Muscle of leg (tissue), 16 donors: ENCODE measurements at places on chromosomes 6 and 20. TPM values are rescaled to one million over a fixed set of nuclear protein-coding genes. Genes with fewer than 3 reads are reported as not detected.
A peak's percentile ranks its signal among the peaks of the same experiment; 100 is the strongest.

Gene MLN
- total RNA-seq = not detected

GRCh38 chr6:63643862-63644261, 8.3 kb downstream of the PHF3 start:
- peaks cover 5% of the 10 kb centered on the region for H3K36me3 ChIP-seq
- H3K4me3 ChIP-seq = no peak overlapping the region
- peak; percentile 52 for DNase-seq

DNA sequence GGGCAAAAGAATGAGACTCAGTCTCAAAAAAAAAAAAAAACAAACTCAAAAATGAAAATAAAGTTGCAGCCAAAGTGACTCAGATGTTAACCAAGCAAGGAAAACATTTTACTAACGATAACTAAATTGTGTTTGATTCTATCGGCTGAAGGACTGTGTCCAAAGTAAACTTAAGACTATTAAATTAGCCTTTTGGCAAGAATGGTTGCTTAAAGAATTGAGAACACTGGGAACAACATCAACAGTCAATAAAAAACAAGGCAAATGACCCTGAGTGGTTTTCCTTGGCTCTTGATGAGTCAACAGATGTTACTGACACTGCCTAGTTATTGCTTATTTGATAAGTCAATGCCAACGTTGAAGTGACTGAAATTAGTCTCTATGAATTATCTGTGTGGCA, 36.7 kb downstream of the POU3F2 start:
- H3K4me1 ChIP-seq = no peaks in the 10 kb centered on the region
- H3K27ac ChIP-seq = no peak overlapping the region
- no peaks in the 10 kb centered on the region for H3K36me3 ChIP-seq
- H3K4me3 ChIP-seq = no peak overlapping the region

DNA sequence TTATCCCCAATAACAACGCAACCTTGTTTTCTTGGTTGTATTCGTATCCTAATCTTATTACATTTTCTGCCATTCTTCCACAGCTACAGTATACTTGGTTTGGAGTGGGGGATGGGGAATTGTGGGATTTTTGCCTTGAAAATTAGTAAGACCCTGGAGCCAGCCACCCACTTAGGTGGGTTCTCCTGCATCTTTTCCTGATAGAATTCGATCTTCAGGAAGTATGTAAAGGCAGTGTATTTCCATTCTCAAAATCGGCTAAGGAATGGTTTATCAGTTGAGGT, 1.1 kb downstream of the ITCH start:
- H3K4me3 ChIP-seq = peak overlapping the region; percentile 80
- no peaks in the 10 kb centered on the region for H3K27me3 ChIP-seq
- H3K27ac ChIP-seq = peak overlapping the region; percentile 95
- peaks cover under 1% of the 10 kb centered on the region for H3K36me3 ChIP-seq
- DNase-seq = no peak

Gene NHSL1
- 21.7 TPM for total RNA-seq

DNA sequence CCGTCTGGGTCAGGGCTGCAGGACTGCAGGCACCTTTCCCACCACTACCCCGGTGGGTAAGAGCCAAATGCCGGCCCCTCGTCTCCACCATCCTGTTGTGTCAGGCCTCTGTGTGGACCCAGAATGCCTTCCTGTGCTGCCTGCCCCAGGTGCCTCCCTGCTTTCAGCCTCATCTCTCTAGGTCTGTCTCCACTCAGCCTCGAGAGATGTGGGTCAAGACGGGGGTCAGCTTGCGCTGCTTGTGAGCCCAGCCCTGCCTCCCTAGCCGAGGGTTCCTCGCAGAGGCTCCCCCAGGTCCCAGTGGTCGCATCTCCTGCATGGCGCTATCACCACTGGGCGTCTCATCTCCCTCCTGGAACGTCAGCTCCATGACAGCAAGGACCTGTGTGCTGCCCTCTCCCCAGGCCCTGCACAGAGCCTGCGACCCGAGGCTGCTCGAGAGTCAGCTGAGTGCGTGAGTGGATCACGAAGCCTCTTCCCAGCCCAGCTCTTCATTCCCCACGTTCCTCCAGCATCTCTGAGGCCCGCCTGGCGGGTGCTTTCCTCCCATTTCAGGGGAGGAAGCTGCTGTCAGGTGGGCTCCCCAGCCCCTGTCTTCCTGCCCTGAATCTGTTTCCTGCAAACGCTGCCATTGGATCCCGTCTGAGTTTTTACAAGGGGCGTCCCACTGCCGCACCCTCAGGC, 38.7 kb upstream of the ZBP1 start:
- peaks cover 22% of the 10 kb centered on the region for H3K4me1 ChIP-seq
- H3K27ac ChIP-seq = no peak overlapping the region
- no peaks in the 10 kb centered on the region for H3K27me3 ChIP-seq
- H3K4me3 ChIP-seq = no peak overlapping the region
- peaks cover 31% of the 10 kb centered on the region for H3K36me3 ChIP-seq

GRCh38 chr6:33585403-33586107, 5.5 kb upstream of the BAK1 start:
- peak; percentile 87 for DNase-seq
- H3K4me1 ChIP-seq = peaks cover 29% of the 10 kb centered on the region
- no peaks in the 10 kb centered on the region for H3K27me3 ChIP-seq
- no peaks in the 10 kb centered on the region for H3K36me3 ChIP-seq

GRCh38 chr20:2280082-2280481, 15.7 kb upstream of the TGM3 start:
- no peak overlapping the region for H3K4me3 ChIP-seq
- H3K36me3 ChIP-seq = no peaks in the 10 kb centered on the region
- no peak overlapping the region for H3K27ac ChIP-seq
- no peaks in the 10 kb centered on the region for H3K27me3 ChIP-seq
- DNase-seq = no peak

GRCh38 chr20:33909331-33909921, 84.3 kb upstream of the RALY start:
- H3K4me1 ChIP-seq = no peaks in the 10 kb centered on the region
- H3K4me3 ChIP-seq = no peak overlapping the region
- no peaks in the 10 kb centered on the region for H3K27me3 ChIP-seq
- DNase-seq = no peak

DNA sequence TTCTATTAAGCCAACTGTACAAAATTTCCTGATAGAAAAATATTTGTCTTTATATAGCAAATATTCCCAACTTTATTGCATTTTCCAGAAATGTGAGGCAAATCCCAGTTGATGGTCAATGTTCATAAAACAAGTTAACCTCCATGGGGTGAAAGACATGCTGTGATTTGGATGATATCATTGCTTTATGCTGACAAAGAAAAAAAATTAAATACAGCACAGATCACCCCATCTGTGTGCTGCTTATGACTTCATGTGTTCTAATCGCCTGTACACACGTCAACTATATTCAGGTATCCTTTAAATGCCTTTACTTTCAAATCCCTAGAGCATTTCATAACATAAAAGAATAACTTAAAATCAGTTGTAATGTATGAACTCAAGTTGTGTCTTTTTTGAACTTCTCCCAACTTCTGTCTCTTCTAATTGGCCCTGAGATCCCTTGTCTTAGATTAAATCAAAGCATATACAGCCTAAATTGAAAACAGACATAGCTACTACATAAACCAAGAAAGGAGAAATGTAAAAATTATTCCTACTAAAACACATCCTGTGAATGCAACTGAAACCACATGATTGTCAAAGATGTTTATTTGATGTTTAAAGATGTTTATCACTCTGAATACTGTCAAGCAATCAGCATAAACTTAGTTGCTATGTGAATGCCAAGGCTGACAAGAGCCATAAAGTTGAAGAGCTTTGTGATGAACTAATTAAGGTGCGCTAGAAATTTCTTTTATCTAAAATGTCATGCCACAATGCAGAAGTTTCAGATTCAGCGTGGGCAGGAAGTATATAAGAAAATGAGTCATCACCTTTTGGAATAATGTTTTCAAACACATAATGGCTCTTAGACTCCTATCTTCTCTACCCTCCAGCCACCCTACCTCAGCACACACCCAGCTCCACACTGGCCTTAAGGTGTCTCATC, 68.7 kb downstream of the FILIP1 start:
- no peaks in the 10 kb centered on the region for H3K36me3 ChIP-seq
- peaks cover 15% of the 10 kb centered on the region for H3K4me1 ChIP-seq
- no peak overlapping the region for H3K4me3 ChIP-seq
- DNase-seq = peak; percentile 59
- no peaks in the 10 kb centered on the region for H3K27me3 ChIP-seq

DNA sequence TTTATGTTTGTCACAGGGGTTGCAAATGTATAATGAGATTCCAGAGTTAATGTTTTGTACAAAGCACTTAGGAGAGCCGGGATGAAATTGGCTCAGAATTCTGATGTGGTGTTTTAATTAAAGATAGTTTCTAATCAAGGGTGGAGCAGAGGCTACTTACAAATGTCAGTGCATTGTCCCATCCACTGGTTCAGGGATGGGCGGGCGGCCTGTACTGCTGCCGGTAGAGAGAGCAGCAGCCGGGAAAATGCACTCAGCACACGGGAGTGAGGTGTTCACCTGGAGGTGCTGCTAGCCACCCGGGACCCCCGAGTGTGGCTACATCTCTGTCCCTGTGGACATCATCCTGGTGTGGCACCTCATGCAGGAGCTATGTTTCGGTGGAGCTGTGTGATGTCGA, 193.3 kb downstream of the QKI start:
- DNase-seq = no peak
- H3K27ac ChIP-seq = no peak overlapping the region
- no peak overlapping the region for H3K4me3 ChIP-seq
- H3K27me3 ChIP-seq = no peaks in the 10 kb centered on the region
- H3K4me1 ChIP-seq = no peaks in the 10 kb centered on the region

GRCh38 chr20:41616228-41616627, 1.9 kb downstream of the CHD6 start:
- H3K27me3 ChIP-seq = no peaks in the 10 kb centered on the region
- H3K36me3 ChIP-seq = no peaks in the 10 kb centered on the region
- no peak for DNase-seq
- no peak overlapping the region for H3K4me3 ChIP-seq
- no peak overlapping the region for H3K27ac ChIP-seq

Gene SLC24A3
- 5.9 TPM for total RNA-seq

DNA sequence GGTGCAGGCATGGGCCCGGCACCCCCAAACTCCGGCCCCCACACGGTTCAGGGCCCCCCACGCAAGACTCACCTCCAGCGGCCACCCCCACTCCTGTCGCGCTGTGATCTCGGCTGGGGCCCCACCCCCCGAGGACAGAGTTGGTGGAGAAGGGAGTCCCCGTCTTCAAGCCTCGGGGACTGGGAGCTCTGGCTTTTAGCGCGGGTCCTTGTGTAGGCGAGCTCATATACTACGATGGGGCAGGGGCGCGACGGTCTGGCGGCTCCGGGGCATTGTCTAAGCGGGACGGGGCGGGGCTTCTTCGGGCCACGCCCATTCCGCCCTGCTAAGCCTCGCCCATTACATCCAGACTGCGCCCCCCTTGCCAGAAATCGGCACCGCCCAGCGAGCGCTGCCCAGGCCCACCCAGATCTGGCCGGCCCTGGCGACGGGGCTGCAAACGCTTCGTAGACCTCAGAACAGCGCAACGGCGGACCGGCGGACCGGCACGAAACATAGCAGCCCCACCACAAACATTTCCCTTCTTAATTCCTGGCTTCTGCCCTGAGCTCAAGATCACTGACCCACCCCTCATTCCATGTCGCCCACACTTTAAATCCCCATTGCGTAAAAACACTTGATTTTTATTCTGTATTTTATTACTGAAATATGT, 1.0 kb upstream of the DDAH2 start:
- peaks cover 76% of the 10 kb centered on the region for H3K36me3 ChIP-seq
- H3K27me3 ChIP-seq = no peaks in the 10 kb centered on the region
- DNase-seq = peak; percentile 97

Gene TFAP2D
- not detected for total RNA-seq

- peak overlapping the region; percentile 99 for H3K4me3 ChIP-seq
- peak; percentile 93 for DNase-seq
- peaks cover 25% of the 10 kb centered on the region for H3K36me3 ChIP-seq
- H3K4me1 ChIP-seq = peaks cover 18% of the 10 kb centered on the region
- no peaks in the 10 kb centered on the region for H3K27me3 ChIP-seq
These were observed 367 bp upstream of the PCIF1 start for GRCh38 chr20:45934046-45934585.

- H3K27me3 ChIP-seq = no peaks in the 10 kb centered on the region
- peaks cover 16% of the 10 kb centered on the region for H3K4me1 ChIP-seq
- no peak overlapping the region for H3K27ac ChIP-seq
- H3K36me3 ChIP-seq = no peaks in the 10 kb centered on the region
- no peak overlapping the region for H3K4me3 ChIP-seq
These were observed 26.7 kb downstream of the TRERF1 start for GRCh38 chr6:42424906-42425474.

Gene TLDC2
- 0.04 TPM for total RNA-seq

- no peak overlapping the region for H3K27ac ChIP-seq
- peaks cover 6% of the 10 kb centered on the region for H3K4me1 ChIP-seq
- no peaks in the 10 kb centered on the region for H3K27me3 ChIP-seq
- H3K4me3 ChIP-seq = no peak overlapping the region
These were observed 105.4 kb upstream of the AKIRIN2 start for GRCh38 chr6:87807475-87807874.

- H3K4me3 ChIP-seq = no peak overlapping the region
- no peaks in the 10 kb centered on the region for H3K36me3 ChIP-seq
- H3K4me1 ChIP-seq = no peaks in the 10 kb centered on the region
- no peak overlapping the region for H3K27ac ChIP-seq
- no peaks in the 10 kb centered on the region for H3K27me3 ChIP-seq
These were observed 82.9 kb upstream of the MARCKS start for GRCh38 chr6:113774127-113774825.

- no peaks in the 10 kb centered on the region for H3K36me3 ChIP-seq
- DNase-seq = no peak
- H3K4me1 ChIP-seq = peaks cover 33% of the 10 kb centered on the region
- no peak overlapping the region for H3K4me3 ChIP-seq
- H3K27me3 ChIP-seq = peaks cover 34% of the 10 kb centered on the region
These were observed 2.8 kb downstream of the KCNQ5 start for GRCh38 chr6:72624557-72625160.

GRCh38 chr20:17439616-17440296, 91.4 kb downstream of the BFSP1 start:
- H3K4me3 ChIP-seq = no peak overlapping the region
- no peaks in the 10 kb centered on the region for H3K36me3 ChIP-seq
- no peak for DNase-seq
- H3K27ac ChIP-seq = no peak overlapping the region
- H3K27me3 ChIP-seq = no peaks in the 10 kb centered on the region

GRCh38 chr6:55047451-55048044, 126.8 kb upstream of the HCRTR2 start:
- no peak overlapping the region for H3K27ac ChIP-seq
- peak; percentile 58 for DNase-seq
- H3K27me3 ChIP-seq = no peaks in the 10 kb centered on the region
- H3K4me1 ChIP-seq = no peaks in the 10 kb centered on the region
- H3K36me3 ChIP-seq = no peaks in the 10 kb centered on the region
- H3K4me3 ChIP-seq = no peak overlapping the region

Gene AHCY
- 126 TPM for total RNA-seq

Gene SENP6
- total RNA-seq = 83.3 TPM

DNA sequence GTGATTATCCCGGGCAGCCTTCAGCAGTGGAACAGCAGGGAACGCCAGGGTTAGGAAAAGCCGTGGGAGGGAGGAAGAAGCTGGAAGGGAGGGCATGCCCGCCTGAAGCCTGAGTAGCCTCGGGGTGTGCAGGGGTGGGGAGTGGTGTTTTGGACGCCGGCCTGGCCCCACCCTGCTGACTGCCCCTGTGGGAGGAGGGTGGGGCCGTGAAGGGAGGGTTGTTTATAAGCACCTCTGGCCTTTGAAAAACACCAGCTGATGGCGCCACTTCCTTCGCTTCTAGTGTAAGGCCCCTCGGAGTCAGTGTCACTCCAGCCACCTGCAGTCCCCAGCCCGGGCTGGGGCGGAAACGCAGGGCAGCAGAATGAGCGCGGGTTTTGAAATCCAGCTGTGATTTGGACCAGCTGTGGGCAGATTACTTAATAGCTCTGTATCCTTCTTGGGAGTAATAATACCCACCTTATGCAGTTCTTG, 52.8 kb upstream of the BMP6 start:
- no peaks in the 10 kb centered on the region for H3K36me3 ChIP-seq
- no peak overlapping the region for H3K4me3 ChIP-seq
- peaks cover 13% of the 10 kb centered on the region for H3K4me1 ChIP-seq
- H3K27me3 ChIP-seq = peaks cover 4% of the 10 kb centered on the region

Gene PPP1R10
- 25.7 TPM for total RNA-seq
